Vagina (tissue), 2 donors: ENCODE measurements at places on chromosomes 3 and 15. TPM values are rescaled to one million over a fixed set of nuclear protein-coding genes. Genes with fewer than 3 reads are reported as not detected.

DNA sequence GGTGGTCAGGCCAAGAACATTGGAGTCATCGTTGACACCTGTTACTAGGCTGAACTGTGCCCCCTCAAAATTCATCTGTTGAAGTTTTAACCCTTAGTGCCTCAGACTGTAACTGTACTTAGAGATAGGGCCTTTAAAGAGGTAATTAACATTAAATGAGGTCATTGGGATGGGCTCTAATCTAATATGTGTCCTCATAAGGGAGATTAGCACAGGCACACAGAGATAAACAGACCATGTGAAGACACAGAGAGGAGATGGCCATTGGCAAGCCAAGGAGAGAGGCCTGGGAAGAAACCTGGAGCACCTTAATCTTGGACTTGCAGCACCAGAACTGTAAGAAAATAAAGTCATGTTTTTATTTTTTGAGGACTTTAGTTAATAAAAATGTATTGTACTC, 59.6 kb downstream of the PLCL2 start:
- no peaks in the 10 kb centered on the region for H3K36me3 ChIP-seq
- no peak for DNase-seq
- H3K27me3 ChIP-seq: no peaks in the 10 kb centered on the region
- no peak overlapping the region for H3K4me3 ChIP-seq
- H3K27ac ChIP-seq: no peak overlapping the region

- no peak overlapping the region for H3K27ac ChIP-seq
- H3K27me3 ChIP-seq: no peaks in the 10 kb centered on the region
- H3K36me3 ChIP-seq: no peaks in the 10 kb centered on the region
- peaks cover 5% of the 10 kb centered on the region for H3K4me1 ChIP-seq
- DNase-seq: no peak
- H3K4me3 ChIP-seq: no peak overlapping the region
Measured at GRCh38 chr3:194198938-194199337, 63.0 kb downstream of the HES1 start.

DNA sequence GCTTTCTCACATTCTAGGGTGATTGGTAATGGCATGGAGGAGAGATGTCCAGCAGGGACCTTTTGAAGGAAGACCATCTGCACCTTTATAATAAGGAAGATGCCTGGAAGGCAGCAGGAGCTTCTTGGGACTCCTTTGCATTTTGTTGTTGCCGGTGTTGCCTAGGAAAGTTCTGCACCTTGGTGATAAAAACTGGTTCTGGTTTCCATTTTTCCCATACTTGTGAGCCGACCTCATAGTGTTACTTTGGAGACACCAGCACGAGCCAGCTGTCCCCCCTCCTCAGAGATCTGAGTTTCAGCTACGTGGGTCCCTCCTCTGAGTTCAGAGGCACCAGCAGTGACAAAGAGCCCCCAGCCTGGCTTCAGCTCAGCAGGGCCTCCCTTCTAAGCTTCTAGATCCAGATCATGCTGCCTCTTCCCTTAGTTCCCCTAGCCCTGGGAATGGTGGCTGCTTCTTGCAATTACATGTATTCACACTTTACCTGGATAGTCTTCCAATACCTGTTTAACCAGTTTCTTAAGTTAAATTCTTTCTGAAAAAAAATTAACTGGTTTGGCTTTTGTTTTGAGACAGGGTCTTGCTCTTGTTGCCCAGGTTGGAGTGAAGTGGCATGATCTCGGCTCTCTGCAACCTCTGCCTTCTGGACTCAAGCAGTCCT, 18.0 kb upstream of the FSTL1 start:
- DNase-seq: peak; percentile 62
- no peaks in the 10 kb centered on the region for H3K27me3 ChIP-seq
- no peaks in the 10 kb centered on the region for H3K36me3 ChIP-seq
- H3K27ac ChIP-seq: no peak overlapping the region
- H3K4me1 ChIP-seq: peaks cover 8% of the 10 kb centered on the region
- no peak overlapping the region for H3K4me3 ChIP-seq

DNA sequence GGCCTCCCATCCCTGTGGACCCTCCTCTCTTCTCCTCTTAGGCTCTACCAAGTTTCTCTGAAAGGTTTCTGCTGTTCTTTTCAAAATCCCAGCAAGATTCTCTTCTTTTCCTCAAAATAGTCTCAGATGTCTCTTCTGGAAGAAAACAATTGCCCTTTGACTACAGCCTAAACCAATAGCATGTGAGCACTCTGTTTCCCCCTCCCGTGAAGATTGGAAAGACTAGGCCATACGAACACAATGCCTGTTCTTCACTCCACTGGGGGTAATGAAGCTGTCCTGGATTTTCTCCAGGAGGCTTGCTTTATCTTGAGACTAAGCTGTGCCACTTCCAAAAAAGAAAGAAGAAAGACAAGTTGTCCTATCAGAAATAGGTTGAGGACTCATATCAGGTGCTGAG, 178.7 kb upstream of the MCTP2 start:
- H3K4me1 ChIP-seq: peaks cover 7% of the 10 kb centered on the region
- no peaks in the 10 kb centered on the region for H3K36me3 ChIP-seq
- no peak for DNase-seq
- H3K27ac ChIP-seq: no peak overlapping the region
- no peak overlapping the region for H3K4me3 ChIP-seq

DNA sequence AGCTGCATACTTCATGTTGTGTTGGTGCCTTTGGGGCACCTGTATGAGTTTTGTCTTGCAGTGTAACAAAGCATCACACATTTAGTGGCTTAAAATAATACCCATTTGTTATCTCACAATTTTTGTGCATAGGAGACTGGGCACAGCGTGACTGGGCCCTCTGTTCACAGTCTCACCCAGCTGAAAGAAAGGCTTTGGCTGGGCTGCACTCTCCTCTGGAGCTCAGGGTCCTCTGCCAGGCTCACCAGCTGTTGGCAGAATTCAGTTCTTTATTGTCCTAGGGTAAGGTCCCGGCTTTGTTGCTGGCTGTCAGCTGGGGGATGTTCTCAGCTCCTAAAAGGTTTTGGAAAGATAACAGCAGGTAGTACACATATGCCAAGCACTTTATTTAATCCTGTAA, 263.3 kb downstream of the CLSTN2 start:
- no peak overlapping the region for H3K4me3 ChIP-seq
- H3K27me3 ChIP-seq: no peaks in the 10 kb centered on the region
- H3K4me1 ChIP-seq: no peaks in the 10 kb centered on the region

GRCh38 chr3:136658946-136659682, 93.1 kb downstream of the STAG1 start:
- no peak overlapping the region for H3K4me3 ChIP-seq
- H3K27me3 ChIP-seq: no peaks in the 10 kb centered on the region
- no peaks in the 10 kb centered on the region for H3K36me3 ChIP-seq
- peaks cover 16% of the 10 kb centered on the region for H3K4me1 ChIP-seq
- H3K27ac ChIP-seq: no peak overlapping the region
- no peak for DNase-seq

- no peaks in the 10 kb centered on the region for H3K36me3 ChIP-seq
- no peaks in the 10 kb centered on the region for H3K27me3 ChIP-seq
- DNase-seq: no peak
- no peak overlapping the region for H3K27ac ChIP-seq
- H3K4me3 ChIP-seq: no peak overlapping the region
Measured at GRCh38 chr3:100603469-100603868, 5.9 kb upstream of the ADGRG7 start.

DNA sequence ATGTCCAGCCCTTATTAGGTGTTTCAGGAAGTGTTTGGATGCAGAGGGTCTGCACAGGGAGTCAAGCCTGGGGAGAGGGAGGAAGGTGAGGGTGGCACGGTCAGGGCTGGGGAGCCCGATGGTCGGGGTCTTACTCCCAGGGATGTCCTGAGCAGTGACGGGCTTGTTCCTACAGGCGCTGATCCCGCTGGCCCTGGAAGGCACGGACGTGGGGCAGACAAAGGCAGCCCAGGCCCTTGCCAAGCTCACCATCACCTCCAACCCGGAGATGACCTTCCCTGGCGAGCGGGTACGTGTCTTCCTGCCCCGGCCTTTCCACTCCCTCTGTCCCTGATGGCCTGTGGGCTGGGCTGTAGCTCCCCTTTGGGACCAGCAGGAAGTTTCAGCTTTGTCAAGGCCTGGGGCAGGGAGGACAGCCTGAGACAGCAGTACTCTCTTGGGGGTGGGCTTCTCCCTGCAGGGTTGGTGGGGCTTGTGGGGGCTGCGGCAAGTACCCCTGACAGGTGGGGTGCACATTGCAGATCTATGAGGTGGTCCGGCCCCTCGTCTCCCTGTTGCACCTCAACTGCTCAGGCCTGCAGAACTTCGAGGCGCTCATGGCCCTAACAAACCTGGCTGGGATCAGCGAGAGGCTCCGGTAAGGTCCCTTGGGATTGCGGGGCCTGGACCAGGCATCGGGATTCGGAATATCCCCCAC, 4.6 kb upstream of the RCCD1 start:
- no peaks in the 10 kb centered on the region for H3K27me3 ChIP-seq
- H3K4me3 ChIP-seq: no peak overlapping the region
- H3K4me1 ChIP-seq: peaks cover under 1% of the 10 kb centered on the region
- peaks cover 71% of the 10 kb centered on the region for H3K36me3 ChIP-seq
- H3K27ac ChIP-seq: no peak overlapping the region
- DNase-seq: no peak

DNA sequence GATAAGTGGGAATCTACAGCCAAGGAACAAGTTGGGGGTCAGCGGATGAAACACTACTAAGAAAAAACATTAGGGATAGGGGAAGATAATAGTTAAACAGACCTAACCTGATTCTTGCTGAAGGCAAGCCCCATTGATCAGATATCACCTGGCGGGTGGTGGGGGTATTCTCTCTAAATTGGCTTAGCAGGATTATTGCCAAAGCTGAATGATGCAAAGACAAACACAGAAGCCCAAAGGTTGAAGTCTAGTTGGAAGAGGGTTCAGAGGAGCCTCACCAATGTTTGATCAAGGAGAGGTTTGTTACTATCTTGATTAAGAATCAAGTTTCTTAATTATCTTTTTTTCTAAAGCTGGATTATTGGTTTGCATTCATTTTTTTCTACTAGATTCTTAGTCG, 371.9 kb upstream of the CNTN4 start:
- H3K4me1 ChIP-seq: no peaks in the 10 kb centered on the region
- DNase-seq: no peak
- no peaks in the 10 kb centered on the region for H3K27me3 ChIP-seq
- no peak overlapping the region for H3K27ac ChIP-seq
- H3K36me3 ChIP-seq: no peaks in the 10 kb centered on the region
- no peak overlapping the region for H3K4me3 ChIP-seq

GRCh38 chr3:84836961-84837360, 121.8 kb upstream of the CADM2 start:
- H3K4me3 ChIP-seq: no peak overlapping the region
- no peaks in the 10 kb centered on the region for H3K4me1 ChIP-seq
- no peaks in the 10 kb centered on the region for H3K36me3 ChIP-seq
- H3K27ac ChIP-seq: no peak overlapping the region
- H3K27me3 ChIP-seq: no peaks in the 10 kb centered on the region
- DNase-seq: no peak

DNA sequence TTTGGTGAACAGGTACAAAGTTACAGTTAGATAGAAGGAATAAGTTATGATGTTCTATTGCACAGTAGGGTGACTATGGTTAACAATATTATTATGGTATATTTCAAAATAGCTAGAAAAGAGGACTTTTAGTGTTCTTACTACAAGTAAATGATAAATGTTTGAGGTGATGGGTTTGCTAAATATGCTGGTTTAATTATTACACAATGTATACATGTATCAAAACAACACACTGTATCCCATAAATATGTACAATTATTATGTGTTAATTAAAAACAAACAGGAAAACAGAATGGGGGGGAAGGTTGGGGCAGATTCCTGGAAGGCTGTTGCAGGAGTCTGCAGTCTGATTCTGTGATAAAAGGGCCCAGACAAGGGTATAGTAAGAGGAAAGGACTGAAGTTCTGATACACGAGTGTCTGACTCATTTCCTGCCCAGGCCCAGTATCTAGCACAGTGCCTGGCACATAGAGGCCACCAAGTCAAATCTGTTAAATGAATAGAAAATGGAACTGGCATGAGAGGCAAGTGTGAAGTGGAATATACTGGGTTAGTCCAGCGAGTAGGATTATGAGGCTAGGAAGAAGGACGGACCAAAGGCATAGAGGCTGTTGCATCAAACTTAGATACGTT, 7.2 kb upstream of the ENTPD3 start:
- H3K27me3 ChIP-seq: no peaks in the 10 kb centered on the region
- no peaks in the 10 kb centered on the region for H3K36me3 ChIP-seq
- H3K27ac ChIP-seq: no peak overlapping the region

DNA sequence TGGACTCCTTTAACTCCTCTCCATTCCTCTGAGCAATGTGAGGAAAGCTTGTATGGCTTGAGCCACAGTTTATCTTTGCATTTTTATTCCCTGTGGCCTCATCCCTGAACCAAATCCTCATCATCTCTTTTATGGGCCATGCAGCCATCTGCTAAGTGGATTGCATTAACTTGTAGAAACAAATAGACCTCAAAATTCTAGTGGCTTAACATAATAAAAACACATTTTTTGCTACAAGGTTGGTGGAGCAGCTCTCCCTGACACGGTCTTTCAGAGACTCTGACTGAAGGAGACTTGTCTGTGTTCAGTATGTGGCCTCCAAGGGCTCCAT, 135.3 kb downstream of the RPL22L1 start:
- no peaks in the 10 kb centered on the region for H3K27me3 ChIP-seq
- DNase-seq: no peak
- H3K4me1 ChIP-seq: peaks cover 5% of the 10 kb centered on the region
- no peaks in the 10 kb centered on the region for H3K36me3 ChIP-seq
- no peak overlapping the region for H3K4me3 ChIP-seq

- no peak for DNase-seq
- no peaks in the 10 kb centered on the region for H3K4me1 ChIP-seq
- H3K36me3 ChIP-seq: no peaks in the 10 kb centered on the region
- H3K4me3 ChIP-seq: no peak overlapping the region
- H3K27me3 ChIP-seq: no peaks in the 10 kb centered on the region
Measured at GRCh38 chr15:91342097-91342496, 242.0 kb downstream of the SV2B start.

- no peak for DNase-seq
- no peaks in the 10 kb centered on the region for H3K36me3 ChIP-seq
- H3K4me3 ChIP-seq: no peak overlapping the region
Measured at GRCh38 chr3:29922992-29923746, 642.3 kb downstream of the RBMS3 start.

- no peaks in the 10 kb centered on the region for H3K27me3 ChIP-seq
- H3K36me3 ChIP-seq: no peaks in the 10 kb centered on the region
- H3K4me1 ChIP-seq: no peaks in the 10 kb centered on the region
- no peak overlapping the region for H3K4me3 ChIP-seq
- no peak overlapping the region for H3K27ac ChIP-seq
Measured at GRCh38 chr15:97196048-97197014, 764.2 kb upstream of the ARRDC4 start.

Gene GHSR
- total RNA-seq: not detected

Gene SIDT1
- 44.0 TPM for total RNA-seq

Gene SCN11A
- total RNA-seq: not detected

Gene MBD4
- total RNA-seq: 32.4 TPM

Gene GPR62
- not detected for total RNA-seq

Gene GXYLT2
- total RNA-seq: 10.1 TPM

Gene SNX4
- total RNA-seq: 27.5 TPM

Gene SCAMP5
- total RNA-seq: 6.6 TPM

Gene SACM1L
- total RNA-seq: 32.7 TPM

Gene LRRC49
- 8.8 TPM for total RNA-seq

Gene CHDH
- total RNA-seq: 1.7 TPM

Gene CAND2
- total RNA-seq: 12.5 TPM
